ENCODE measurements at places on chromosomes 13 and 19.

- DNase-seq, result no peak
Observed at GRCh38 chr19:33427801-33428626, 54.5 kb downstream of the CEBPG start.

DNA sequence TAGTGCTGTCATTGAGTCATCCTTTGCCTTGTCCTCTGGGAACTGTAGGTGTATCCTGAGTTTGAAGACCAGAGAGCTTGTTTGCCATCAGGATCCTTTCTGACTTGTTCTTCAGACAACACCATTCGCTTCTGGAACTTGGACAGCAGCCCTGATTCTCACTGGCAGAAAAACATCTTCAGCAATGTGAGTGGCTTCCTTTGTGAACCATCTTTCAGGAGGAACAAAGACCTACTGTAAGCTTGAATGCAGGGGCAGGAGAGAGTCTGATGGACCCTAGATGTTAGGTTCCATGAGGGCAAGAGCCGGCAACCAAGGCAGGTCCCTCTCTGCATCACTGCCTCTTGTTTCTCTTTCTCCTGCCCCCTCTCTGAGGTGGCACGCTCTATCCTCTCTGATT lies 26.7 kb downstream of the WDR62 start:
- DNase-seq, result no peak

DNA sequence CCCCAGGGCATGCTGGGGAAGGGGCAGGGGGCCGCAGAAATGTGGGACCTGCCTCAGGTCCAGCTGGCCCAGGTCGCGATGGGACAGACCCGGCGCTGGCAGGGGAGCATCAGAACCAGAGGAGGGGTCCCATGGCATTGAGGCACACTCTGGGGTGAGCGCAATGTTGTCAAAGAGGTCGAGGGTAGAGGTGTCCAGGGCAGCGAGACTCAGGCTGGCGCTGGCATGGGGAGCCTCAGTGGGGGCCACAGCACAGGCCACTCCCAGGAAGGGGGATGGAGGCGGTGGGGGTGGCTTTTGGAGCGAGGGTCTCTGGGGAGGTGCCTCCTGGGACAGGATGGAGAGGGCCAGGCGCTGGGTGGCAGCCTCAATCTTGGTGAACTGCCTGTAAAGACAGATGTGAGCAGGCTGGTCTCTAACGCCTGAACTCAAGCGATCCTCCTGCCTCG lies 944 bp downstream of the C19orf85 start:
- DNase-seq, result no peak

DNA sequence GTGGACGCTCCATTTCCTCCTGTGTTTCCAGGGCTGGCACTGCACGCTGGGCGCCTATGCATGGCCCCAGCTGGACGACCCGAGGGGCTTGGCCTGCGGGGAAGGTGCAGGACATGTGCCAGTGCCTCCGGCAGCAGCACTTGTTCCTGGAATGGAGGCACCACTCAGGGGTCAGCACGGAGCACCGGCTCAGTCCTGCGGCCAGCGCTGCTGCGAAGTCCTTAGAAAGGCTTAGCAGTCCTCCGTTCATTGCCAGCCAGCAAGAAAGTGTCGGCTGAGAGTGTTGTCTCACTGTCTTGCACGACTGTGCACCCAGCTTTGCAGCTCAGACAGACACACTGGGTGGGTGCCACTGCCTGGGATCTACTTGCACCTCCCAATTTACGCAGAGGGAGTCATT lies 36.1 kb upstream of the TUBGCP3 start:
- DNase-seq, result no peak

GRCh38 chr13:26541678-26542568 lies 15.6 kb upstream of the WASF3 start:
- no peak for DNase-seq

DNA sequence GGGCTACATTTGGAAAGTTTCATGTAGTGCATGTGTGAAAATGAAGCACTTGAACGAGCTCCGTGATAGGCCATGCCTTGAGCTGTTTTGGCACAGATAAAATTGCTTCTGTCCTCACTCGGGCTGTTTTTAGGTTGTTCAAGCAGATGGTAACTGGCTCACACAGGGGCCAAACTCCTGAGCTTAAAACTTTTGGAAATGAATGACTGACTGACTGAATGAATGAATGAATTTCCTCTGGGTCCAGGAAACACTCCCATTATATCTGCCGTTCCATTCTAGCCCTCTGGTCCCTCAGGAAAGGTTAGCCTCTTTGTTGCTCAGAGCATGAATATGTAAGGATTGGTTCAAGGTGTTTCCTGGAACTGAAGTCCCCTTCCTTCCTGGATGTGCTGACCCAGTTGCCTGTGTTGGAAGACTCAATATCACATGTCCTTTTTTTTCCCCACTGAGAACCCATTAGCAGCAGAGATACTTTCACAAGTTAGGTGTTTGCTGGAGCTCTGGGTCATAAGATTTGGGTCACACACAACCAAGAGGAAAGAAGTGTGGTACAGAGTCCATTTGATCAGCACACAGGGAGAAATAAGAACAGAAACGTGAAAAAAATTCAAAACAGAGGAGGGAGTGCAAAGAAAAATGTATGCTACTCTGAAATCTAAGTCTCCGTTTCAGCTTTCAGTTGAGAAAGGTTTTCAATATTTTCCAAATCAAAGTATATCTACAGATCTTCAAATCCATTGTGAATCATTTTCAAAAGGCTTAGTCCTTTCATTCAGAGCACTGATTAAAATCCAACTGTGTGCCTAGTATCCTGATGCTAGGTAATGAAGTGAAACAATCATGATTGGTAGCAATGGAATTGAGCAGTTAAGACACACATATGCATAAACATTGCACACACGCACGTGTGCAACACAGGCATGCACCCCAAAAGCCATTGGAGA lies 18.9 kb downstream of the MBNL2 start:
- no peak for DNase-seq

GRCh38 chr13:26987486-26988013 lies 184.1 kb downstream of the USP12 start:
- DNase-seq, result no peak

GRCh38 chr13:64130600-64130999 lies 2715.0 kb upstream of the PCDH20 start:
- DNase-seq, result no peak

DNA sequence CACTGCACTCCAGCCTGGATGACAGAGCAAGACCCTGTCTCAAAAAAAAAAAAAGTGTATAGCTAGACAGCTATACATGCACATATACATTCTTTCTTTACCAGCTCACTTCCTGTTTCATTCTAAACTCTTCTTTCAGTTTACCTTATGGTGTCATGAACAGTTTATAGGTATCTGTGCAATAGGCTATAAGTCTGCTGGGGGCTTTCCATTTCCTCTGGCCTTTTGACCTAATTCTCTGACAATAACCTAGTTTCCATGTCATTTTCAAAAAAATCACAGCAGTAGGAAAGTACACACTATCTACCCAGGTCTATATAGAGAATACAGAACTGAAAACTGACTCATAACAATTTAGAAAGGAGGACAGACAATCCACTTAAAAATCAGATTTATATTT lies 24.4 kb upstream of the URAD start:
- DNase-seq, result no peak

DNA sequence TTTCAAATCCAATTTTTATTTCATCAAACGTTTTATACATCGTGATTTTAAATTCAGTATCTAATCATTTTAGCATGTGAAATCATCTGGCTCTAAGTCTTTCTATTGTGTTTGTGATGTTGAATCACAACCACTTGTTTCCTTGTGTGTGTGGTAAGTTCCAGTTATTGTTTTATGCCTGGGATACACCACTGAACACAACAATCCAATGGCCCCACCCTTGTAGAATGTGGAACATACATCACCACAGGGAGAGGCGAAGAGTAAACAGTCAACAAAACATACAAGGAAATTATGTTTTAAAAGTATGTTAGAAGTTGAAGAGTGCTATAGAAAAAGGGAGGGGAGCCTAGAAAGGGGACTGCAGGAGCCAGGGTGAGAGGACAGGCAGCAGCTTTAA lies 100.5 kb downstream of the EPSTI1 start:
- DNase-seq, result no peak
